ENCODE measurements at places on chromosomes 5 and 9.

DNA sequence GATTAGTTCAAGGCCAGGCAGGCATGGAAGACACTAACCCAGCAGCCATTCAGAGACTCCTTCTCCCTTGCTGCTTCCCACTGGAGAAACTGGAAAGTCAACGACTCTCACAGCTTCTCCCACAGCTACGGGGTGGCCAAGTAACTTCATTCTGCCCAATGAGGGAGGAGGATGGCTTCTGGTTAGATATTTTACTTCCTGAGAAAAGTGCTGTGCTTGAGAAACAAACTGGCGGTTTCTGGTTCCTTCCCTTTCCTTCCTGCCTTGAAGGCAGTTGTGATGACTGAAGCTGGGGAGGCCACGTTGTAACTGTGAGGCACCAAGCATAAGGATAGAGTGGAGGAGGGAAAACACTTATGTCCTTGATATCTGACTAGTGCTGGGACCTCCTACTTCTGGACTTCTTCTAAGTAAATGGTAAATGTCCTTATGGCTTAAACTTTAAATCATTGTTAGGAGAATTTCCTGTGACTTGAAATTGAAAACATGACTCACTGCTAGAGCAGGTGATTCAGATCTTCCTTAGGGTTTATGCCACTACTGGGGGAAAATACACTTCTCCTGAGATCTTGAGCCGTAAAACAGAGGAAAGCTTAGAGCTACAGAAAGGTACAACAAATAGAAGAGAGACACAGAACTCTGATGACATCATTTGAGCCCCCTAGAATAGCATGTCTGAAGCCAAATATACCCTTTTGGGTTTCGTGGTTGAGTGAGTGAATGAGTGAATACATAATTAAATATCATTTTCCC, 3.1 kb upstream of the GNPDA1 start:
- no peak for DNase-seq

DNA sequence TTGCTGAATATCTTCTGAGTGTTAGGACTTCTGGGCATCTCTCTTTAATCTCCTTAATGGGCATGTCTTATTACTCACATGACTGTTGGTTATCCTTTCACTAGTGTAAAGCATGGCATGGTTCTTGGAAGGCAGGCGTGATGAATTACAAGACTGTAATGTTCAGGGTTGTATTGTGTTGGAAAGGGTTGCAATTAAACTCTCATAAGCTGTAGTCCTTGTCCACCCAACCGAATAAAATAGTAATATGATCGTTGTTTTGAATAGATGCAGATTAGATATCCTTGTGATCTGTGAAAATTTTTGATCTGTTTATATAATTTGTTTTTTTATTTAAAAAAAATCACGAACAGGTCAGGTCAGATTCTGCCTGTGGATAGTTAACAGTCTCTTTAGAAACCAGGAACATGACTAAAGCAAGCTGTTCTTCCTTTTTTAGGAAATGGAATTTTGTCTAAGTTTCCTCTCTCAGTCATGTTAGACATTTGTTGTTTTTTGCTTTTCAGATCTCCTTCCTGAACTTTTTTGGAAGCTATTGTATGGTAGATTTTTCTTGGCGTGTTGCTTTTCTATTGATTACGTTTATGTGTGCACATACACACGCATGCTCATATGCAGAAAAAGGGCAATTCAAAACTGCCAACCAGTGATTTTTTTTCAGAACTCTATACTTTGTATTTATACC, 121.8 kb downstream of the ARHGEF28 start:
- no peak for DNase-seq

DNA sequence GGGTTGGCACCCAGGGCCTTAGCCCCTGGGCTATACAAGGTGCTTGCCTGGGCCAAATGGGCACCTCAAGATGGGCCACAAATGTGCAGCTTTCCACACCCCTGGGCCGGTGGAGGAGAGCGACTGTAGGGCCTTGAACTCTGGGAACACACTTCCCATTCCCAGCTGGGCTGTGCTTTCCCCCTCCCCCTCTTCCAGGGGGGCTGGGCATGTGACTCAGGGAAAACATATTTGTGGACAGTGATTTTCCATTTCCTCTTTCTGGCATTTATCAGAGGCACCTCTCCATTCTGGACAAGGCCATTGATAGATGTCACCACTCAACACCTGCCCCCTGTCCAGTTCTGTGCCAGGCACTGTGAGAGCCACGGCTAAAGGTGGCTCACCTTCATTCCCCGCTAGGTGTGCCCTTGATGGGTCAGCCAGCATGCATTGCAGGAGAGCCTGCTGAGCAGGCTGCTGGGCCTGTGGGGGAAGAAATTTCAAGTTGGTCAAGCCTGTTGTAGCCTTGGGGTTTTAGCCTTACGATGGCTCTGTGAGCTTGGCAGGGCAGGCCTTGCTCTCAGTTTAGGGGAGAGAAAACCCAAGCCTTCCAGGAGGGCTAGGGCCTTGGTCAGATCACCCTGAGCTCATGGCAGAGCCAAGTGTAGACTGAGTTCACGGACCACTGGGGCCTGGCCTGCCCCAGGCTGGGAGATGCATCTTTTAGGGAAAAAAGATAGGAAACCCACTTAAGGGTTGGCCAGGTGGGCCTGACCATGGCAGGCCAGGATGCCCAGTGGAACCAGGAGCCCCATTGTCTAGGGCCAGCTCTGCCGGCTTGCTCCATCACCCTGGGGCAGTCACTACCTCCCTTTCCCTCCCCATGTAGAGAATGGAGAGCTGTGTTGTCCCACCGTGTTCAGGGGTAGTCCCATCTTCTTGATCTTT, 113.9 kb downstream of the DAB2IP start:
- DNase-seq = no peak

DNA sequence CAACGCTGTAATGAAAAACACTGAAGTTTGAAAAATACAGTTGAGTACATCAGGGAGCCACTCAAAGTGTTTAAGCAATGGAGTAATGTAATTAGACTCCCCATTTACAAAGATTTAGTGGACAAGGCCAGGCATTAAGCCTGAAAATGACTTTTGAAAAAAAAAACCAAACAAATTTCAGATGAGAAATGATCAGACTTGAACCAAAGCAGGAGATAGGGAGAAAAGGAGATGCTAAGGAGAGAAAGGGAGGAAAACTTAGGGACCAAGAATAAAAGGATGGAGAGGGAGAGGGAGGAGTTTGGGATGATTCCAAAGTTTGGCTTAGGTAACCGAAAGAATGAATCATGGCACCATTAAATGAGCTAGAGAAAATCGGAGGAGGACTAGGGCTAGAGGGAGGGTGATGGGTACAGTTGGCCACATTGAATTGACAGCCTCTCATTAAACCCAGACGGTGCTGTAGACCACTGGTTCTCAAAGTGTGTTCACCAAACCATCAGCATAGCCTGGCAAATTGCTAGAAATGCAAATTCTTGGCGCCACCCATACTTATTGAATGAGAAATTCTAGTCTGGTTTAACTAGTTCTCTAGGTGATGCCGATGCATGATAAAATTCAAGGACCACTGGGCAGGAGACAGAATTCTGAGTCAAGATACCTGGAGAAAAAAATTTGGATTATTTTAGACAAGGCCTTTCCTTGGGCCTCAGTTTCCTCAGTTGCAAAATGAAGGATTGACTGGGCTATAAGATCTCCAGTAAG, 6.2 kb upstream of the CPEB4 start:
- no peak for DNase-seq

DNA sequence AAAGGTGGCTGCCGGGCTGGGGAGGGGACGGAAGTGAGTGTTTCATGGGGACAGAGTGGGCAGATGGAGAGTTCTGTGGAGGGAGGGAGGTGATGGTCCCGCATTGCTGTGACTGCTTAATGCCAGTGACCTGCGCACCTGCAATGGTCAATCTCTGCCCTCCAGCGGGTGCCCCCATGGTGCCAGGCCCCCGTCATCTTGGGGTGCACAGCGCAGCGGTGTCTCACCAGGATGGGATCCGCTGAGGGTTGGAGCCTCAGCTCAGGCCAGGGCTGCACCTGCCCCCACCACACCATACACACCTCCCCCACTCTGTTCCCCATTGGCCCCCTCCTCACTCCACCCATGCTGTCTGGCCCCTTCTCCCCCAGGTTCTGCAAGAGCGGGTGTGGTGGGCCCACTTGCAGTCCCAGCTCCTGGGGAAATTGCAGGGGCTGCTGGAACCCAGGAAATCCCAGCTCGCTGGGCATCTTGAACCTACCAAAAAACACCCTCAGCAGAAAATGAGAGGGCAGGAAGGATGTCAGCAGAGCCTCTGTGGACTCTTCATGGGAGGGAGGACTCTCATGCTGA, 12.1 kb upstream of the CAMSAP1 start:
- DNase-seq = no peak

- DNase-seq = peak; percentile 1
Observed at GRCh38 chr5:44089424-44090144, 299.6 kb downstream of the FGF10 start.

GRCh38 chr5:163245584-163245983, 191.8 kb upstream of the CCNG1 start:
- DNase-seq = peak; percentile 3

GRCh38 chr5:116739571-116739970, 164.9 kb upstream of the SEMA6A start:
- DNase-seq = no peak

GRCh38 chr5:76325876-76326491, 77.1 kb upstream of the IQGAP2 start:
- DNase-seq = no peak

DNA sequence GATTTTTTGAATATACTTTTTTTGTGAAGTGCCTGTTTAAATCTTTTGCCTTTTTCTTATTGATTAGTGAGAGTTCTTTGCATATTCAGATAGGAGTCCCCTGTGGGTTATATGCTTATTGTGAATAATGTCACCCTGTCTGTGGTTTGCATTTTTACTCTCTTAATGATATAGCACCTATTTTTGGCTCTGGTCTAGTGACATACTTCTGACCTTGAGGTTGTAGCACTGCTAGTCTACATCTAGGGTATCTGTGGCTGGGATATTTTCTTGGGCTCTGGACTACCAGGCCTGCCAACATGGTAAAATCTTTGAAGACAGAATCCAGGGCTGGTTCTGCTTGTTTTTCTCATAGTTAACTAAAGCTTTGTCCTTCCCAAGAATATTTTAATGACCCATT, 13.5 kb upstream of the NKX2-5 start:
- no peak for DNase-seq

- peak; percentile 81 for DNase-seq
Observed at GRCh38 chr5:757931-758697, 26.4 kb downstream of the ZDHHC11B start.

GRCh38 chr9:715300-715699, 126.2 kb upstream of the DMRT1 start:
- no peak for DNase-seq

- no peak for DNase-seq
Observed at GRCh38 chr5:16595881-16596580, 20.8 kb downstream of the RETREG1 start.

- DNase-seq = no peak
Observed at GRCh38 chr5:128667152-128667551, 129.1 kb upstream of the FBN2 start.

- DNase-seq = peak; percentile 53
Observed at GRCh38 chr5:31809050-31809870, 170.3 kb downstream of the PDZD2 start.

DNA sequence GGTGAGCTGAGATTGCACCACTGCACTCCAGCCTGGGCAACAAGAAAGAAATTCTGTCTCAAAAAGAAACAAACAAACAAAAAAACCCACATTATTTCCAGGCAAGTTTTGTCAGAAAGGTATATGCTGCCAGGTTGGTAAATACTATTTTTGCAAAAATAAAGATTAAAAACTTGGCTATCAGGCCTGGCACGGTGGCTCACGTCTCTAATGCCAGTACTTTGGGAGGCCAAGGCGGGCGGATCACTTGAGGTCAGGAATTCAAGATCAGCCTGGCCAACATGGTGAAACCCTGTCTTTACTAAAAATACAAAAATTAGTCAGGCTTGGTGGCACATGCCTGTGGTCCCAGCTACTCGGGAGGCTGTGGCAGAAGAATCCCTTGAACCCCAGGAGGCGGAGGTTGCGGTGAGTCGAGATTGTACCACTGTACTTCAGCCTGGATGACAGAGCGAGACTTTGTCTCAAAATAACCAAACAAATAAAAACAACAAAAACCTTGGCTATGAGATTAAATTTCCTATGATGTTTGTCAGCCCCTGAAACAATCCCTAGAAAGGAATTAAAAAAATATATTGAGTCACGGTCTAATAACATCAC, 22.7 kb downstream of the AGXT2 start:
- DNase-seq = no peak

DNA sequence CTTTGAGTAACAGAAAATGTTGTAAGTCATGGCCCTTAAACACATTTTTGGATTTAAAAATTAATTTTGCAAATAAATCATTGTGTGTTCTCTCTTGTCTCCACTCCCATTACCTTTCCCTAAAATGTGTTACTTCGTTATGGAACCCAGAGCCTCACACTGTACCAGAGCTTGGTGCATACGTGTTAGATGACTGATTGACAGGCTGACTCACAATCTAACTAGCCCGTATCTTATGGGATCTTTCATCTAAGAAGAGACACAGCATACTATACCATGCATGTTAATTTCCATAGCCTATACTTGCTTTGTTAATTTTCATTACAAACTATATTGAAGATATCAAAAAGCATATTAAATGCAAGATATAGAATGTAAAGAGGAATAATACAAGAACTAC, 87.1 kb downstream of the SPRY4 start:
- DNase-seq = no peak

DNA sequence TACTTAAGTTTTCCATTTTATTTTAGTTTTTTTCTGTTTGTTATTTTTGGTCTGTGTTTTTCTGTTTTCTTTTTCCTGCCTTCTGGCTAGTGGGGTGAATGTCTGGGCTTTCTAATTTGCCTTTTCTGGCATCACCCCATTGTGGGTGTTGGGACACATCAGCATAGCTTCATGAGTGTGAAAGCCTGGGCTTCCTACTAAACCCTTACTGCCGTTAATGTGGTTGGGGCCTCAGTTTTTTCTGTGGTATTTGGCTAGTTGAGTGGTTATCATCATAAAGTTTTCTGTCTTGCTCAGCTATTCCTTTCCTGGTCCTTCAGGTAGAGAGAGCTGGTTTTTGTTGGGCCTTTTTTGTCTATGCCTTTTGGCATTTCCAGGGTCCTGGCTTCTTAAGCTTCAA, 21.4 kb downstream of the C5orf47 start:
- no peak for DNase-seq

- DNase-seq = no peak
Observed at GRCh38 chr9:79610791-79611614, 39.2 kb downstream of the TLE4 start.

DNA sequence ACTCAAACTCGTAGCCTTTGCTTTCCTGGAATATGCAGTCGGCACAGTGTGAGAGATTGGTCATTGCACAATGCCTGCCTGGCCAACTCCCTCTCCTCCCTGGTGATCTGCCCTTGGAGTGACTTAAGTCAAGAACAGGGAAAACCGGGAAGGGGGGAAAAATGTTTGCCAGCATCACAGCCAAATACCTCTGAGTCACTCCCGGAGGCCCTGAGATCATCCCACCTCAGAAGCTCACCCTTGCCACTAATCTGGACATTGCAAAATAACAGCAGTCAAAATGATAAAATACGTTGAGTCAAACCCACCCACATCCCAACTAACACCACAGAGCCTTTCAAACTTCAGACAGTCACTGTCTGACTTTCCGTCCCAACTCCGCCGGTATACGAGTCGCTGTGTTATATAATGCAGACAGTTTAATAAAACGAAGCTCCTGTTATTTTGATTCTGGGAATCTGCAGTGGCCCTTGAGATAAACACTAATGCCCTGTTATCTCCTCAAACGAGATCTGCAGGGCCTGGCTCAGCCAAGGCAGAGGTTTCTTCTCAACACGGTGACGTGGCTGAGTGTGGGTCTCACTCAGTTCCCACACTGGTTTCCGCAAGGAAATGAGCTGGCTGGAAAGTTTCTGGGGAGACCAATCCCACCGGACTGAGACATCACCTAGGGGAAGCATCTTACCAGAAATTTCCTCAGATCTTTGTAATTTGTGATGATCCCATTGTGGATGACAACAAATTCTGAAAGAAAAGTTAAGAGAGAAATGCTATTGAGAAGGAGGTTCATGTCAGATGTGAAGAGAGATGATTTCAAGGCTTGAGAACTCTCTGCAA, 22.1 kb downstream of the GFPT2 start:
- DNase-seq = no peak

Measured in large intestine (tissue), 12 donors.